Renal cortical epithelial cell (primary cell): ENCODE measurements at places on chromosomes 4 and X. TPM values are rescaled to one million over a fixed set of nuclear protein-coding genes. Genes with fewer than 3 reads are reported as not detected.

IL3RA gene
- total RNA-seq, result not detected in 2 replicates

KLHL2 gene
- 18.8 and 30.9 TPM in 2 replicates for total RNA-seq

AWAT2 gene
- not detected in 2 replicates for total RNA-seq

DDX53 gene
- total RNA-seq, result not detected in 2 replicates

QRFPR gene
- 0.15 and 1.0 TPM in 2 replicates for total RNA-seq

CCNI gene
- 122 and 354 TPM in 2 replicates for total RNA-seq

MAML3 gene
- total RNA-seq, result 0.17 and 2.0 TPM in 2 replicates

BEX5 gene
- 2.1 and 2.9 TPM in 2 replicates for total RNA-seq

STBD1 gene
- 10.6 and 11.6 TPM in 2 replicates for total RNA-seq

FAM156B gene
- 13.7 and 14.8 TPM in 2 replicates for total RNA-seq

RBM46 gene
- total RNA-seq, result 0.30 and 0.52 TPM in 2 replicates

ATOH1 gene
- total RNA-seq, result not detected in 2 replicates

CTAG1A gene
- not detected in 2 replicates for total RNA-seq

DNA sequence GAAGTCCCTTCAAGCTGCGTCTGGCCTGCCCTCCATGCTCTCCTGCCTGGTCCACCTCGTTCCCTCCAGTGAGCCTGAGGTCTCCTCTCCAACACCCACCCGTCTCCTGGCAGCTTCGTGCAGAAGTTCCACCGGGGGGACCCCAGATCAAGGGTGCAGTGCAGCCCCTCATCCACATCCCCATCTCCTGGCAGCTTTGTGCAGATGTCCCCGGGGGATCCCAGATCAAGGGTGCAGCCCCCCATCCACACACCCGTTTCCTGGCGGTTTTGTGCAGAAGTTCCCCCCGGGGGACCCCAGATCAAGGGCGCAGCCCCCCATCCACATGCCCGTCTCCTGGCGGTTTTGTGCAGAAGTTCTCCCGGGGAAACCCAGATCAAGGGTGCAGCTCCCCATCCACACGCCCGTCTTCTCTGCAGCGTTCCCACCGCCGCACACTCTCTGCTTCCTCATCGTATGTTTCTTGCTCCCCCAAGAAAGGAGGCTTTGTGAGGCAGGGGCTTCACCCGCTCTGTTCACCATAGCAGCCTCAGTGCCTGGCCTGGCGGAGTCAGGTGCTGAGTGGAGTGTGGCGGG is 35.7 kb downstream of the PIGG start:
- no peak for DNase-seq

DNA sequence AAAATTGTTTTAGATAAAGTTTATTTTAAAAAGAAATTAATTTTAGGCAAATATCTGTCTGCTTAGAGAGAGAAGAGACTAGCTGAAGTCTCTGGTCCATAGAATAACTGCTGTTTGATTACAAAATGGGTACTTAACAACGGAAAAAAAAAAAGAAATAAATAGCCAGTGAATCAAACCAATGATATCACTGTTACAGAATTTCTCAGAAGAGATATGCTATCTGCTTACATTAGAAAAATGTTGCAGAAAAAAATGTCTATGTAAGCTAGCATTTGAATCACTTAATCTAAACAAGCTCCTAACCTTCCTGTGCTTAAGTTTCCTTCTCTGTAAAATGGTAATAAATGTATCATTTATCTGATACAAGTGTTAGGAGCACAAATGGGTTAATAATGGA is 189.9 kb downstream of the IL15 start:
- DNase-seq, result no peak

GRCh38 chr4:102787096-102787881 is 26.5 kb upstream of the MANBA start:
- no peak for DNase-seq

- DNase-seq, result no peak
Measured at GRCh38 chr4:140472156-140472555, 25.9 kb downstream of the MGAT4D start.

DNA sequence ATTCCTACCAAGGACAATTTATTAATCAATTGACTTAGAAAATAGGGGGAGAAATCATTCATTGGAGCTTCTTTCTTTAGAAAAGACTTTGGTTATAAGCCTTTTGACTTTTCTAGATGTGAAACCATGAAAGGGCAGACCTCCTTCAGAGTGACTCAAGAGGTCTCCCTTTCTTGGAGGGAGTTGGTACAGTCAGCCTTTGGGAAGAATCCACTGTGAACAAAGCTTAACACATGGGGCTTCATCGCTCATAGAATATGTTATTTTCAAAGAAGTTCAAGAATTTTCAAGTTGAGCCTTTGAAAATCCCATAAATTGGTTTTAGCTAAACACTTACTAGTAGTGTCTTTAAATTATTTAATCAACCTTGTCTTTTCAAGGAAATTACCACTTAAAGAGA is 28.0 kb downstream of the RIPPLY1 start:
- no peak for DNase-seq

DNA sequence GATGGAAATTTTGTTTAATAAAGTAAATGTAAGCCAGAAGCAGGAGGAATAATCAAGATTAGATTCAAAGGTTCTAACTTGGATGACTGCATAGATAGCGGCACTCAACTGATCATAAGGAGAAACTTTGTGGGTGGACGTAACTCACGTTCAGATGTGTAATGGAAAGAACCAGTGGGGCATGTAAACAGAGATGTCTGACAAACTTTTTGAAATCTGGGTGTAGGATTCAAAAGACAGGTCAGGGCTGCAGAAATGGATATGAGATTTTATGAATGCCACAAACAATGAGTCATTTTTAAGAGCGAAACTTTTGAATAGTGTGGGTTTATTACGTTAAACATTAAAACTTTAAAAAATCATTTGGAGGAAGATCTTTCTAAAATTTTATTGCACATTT is 375.6 kb downstream of the GBA3 start:
- DNase-seq, result no peak

GRCh38 chrX:86137071-86137470 is 11.2 kb upstream of the DACH2 start:
- DNase-seq, result no peak

GRCh38 chr4:108044951-108045686 is 55.4 kb downstream of the HADH start:
- DNase-seq, result peak; percentile 64

GRCh38 chr4:183540410-183541009 is 35.7 kb downstream of the ING2 start:
- no peak for DNase-seq

DNA sequence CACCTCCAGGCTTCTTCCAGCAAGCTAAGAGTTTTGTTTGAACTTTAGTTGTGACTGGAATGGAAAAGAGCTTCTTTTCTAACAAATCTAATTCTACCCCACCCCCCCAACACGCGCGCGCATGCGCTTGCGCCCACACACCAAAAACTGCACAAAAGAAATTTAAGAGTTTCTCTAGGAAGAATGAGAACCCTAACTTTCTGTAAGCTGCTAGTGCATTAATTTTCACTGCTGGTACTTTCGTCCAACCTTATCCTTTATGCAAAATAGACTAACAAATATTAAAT is 9.0 kb upstream of the INTU start:
- peak; percentile 26 for DNase-seq

GRCh38 chr4:144902614-144903013 is 195.4 kb downstream of the ANAPC10 start:
- no peak for DNase-seq

DNA sequence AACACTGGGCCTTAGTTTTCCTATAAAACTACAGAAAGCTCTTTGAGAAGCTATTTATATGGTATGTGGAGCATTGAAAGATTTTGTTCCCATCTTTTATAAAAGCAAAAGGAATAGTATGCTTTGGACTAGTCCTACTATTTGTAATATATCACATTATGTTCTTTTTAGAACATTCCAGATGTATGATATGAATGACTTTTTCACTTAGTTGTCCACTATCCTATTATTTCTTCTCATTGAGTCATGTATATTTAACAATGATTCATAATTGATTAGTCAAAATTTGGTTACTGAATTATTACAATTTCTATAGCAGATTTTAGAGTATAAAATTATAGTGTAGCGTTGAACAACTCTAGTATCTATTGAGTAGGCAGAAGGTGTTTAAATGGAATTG is 34.2 kb downstream of the RASSF6 start:
- no peak for DNase-seq

- DNase-seq, result no peak
Measured at GRCh38 chr4:1195109-1195671, 22.8 kb upstream of the SPON2 start.

- no peak for DNase-seq
Measured at GRCh38 chr4:128917781-128918180, 108.3 kb downstream of the JADE1 start.

- no peak for DNase-seq
Measured at GRCh38 chr4:165604181-165604580, 225.4 kb downstream of the CPE start.

GRCh38 chr4:165524532-165525190 is 145.9 kb downstream of the CPE start:
- no peak for DNase-seq

GRCh38 chr4:4333265-4333706 is 43.2 kb downstream of the ZBTB49 start:
- DNase-seq, result peak; percentile 36

DNA sequence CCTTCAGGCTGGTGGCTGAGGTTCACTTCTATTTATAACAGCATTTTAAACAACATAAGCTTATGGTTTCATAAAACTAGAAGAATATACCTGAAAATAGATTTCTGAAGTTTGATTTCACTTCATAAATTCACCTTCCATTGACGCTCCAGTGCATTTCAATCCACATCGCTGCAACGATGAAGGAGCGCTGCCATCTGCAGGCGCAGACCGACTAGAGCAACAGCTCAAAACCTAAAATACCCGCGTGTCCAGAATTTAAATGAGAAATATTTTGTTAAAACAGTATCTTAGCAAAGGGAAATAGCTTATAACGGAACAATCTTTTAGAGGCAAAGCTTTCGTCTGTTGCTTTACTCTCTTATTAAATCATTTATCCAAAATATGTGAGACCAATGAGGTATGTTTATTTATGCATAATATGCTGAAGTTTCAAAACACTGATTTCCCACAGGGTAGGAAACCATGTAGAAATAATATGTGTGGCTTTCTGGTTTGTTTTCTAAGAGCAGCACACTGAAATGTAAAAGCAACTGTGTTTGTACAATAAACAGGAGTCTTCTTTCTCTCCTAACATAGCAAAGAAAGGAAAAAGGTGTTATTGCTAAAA is 816.4 kb upstream of the FRG1 start:
- DNase-seq, result peak; percentile 31

DNA sequence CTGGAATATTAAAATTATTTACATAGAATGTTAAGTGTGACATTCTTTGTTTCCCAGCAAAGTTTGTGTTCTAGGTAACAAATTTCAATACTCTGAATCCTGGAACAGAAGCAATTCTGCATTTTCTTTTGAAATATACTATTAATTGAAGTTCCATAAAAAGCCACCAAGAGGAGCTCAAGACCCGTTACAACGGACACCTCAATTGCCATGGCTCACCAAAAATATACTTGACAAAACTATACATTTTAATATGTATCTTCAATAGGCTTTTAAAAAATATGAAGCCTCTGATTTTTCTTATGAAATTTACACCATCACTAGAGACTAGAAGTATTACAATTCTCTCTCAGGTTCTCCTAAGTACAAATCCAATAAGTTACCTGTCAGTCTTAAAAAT is 111.4 kb downstream of the NYX start:
- DNase-seq, result no peak

- no peak for DNase-seq
Measured at GRCh38 chrX:11733614-11734013, 24.4 kb upstream of the MSL3 start.

DNA sequence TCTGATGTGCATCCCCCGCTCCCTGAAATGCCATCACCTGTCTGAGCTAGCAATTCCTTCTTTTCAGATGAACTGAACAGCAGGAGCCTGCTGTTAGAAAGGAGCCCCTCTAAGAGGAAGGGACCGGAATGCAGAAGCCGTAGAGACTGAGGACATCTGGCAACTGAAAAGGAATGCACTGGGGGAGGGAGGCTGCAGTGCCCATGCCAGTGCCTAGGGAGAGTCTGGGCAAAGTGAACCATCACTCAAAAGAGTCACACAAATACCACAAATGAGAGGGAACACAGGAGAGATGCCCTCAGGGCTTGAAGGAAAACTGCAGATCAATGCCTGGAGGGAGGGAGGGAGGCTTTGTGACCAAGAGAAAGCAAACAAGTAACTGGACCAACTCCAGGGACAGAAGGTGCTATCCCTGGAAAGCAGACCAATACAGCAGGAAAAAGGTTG is 93.9 kb upstream of the CBR4 start:
- DNase-seq, result peak; percentile 77

- no peak for DNase-seq
Measured at GRCh38 chr4:77040854-77041725, 34.7 kb downstream of the CCNI start.

DNA sequence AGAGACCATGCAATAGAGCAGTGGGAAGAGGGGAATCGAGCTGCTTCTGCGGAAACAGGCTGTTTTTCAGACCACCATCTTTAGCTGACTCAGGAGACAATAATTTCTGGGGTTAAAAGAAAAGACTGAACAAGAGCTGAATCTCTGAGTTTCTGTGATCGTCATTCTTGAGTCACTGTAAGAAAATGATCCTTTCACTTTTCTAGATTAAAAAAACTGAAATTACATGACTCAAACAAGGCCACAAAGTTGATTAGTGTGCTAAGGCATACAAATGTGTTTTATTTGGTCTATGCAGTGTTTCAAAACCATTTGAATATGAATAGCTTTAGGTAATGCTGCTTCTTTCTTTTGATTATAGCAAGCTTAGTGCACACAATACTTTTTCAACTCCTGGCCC is 194.4 kb upstream of the RPL34 start:
- DNase-seq, result peak; percentile 30

GRCh38 chr4:5945171-5945570 is 52.3 kb upstream of the CRMP1 start:
- DNase-seq, result no peak

- no peak for DNase-seq
Measured at GRCh38 chr4:122762966-122763716, 30.6 kb downstream of the BBS12 start.

GRCh38 chrX:152637649-152638442 is at the start of gene GABRQ:
GABRQ (plus strand) TSS chrX:152637895; CDS start chrX:152638203, 308 bp downstream.
- no peak for DNase-seq

GRCh38 chr4:680928-681645 is 6.7 kb downstream of the MYL5 start:
- no peak for DNase-seq

- peak; percentile 92 for DNase-seq
Measured at GRCh38 chr4:105594099-105595010, 41.9 kb downstream of the ARHGEF38 start.

DNA sequence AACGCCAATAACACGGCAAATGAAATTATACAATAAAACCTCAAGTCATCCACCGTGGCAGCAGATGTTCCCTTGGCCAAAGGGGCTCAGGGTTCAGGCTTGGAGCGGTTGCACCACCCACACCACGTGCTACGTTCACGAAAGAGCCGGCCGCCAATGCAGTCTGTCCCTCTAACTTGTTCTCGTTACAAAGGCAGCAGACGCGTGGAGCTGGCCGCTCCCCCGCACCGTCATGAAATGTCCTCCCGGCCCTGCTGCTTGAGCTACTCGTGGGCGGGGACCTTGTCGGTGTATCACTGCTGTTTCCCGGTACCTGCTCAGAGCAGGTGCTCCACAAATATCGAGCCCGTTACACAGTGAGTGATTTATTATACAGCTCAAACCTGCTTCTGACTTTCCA is 36.4 kb upstream of the MAN2B2 start:
- no peak for DNase-seq
